Activated T-helper 17 cell treated with anti-CD3 and anti-CD28 coated beads, Interleukin-2, amount 50 U/mL, for 72 hours (primary cell): ENCODE measurements at places on chromosomes 12 and 14.

DNA sequence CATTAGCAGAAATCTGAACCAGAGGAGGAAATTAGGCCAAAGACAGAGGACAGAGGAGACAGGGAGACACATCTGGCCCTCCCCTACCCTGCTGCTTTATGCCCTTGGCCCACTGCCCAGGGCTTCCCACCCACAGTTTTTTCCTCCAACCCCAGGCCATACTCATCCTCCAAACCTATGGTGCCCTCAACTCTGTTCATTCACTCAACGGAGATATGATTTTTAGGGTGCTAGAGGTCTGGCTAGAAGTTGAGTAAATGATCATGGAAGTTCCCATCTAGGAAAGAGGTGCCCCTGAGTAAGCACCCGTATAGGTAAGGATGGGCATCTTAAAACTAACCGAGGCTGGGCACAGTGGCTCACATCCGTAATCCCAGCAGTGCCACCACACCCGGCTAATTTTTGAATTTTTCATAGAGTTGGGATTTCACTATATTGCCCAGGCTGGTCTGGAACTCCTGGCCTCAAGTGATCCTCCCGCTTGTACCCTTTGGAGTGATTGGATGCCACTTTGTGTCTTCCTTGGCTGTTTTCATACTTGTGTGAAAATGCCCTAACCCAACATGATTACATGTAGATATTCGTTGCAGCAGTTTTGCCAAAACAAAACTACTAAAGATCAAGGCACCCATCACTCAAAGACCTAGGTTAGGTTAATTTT lies 4.4 kb downstream of the KRT18 start:
- no peak for ATAC-seq
- no peak overlapping the region for H3K4me3 ChIP-seq
- no peaks in the 10 kb centered on the region for H3K4me1 ChIP-seq
- H3K27ac ChIP-seq = no peak overlapping the region
- no peaks in the 10 kb centered on the region for H3K36me3 ChIP-seq

GRCh38 chr14:92414690-92415445 lies 91.9 kb downstream of the SLC24A4 start:
- peaks cover 21% of the 10 kb centered on the region for H3K27me3 ChIP-seq
- ATAC-seq = no peak
- no peak overlapping the region for H3K4me3 ChIP-seq
- H3K4me1 ChIP-seq = no peaks in the 10 kb centered on the region
- no peaks in the 10 kb centered on the region for H3K36me3 ChIP-seq

- no peaks in the 10 kb centered on the region for H3K4me1 ChIP-seq
- ATAC-seq = no peak
- H3K4me3 ChIP-seq = no peak overlapping the region
- H3K27ac ChIP-seq = no peak overlapping the region
- no peaks in the 10 kb centered on the region for H3K36me3 ChIP-seq
Measured at GRCh38 chr14:72736308-72736707, 157.6 kb downstream of the DPF3 start.

GRCh38 chr12:6303071-6303470 lies 7.4 kb upstream of the PLEKHG6 start:
- peaks cover 4% of the 10 kb centered on the region for H3K27me3 ChIP-seq
- H3K27ac ChIP-seq = no peak overlapping the region
- ATAC-seq = no peak
- H3K4me3 ChIP-seq = no peak overlapping the region
- no peaks in the 10 kb centered on the region for H3K36me3 ChIP-seq

- no peak overlapping the region for H3K27ac ChIP-seq
Measured at GRCh38 chr12:78870539-78870938, 6.0 kb downstream of the SYT1 start.

DNA sequence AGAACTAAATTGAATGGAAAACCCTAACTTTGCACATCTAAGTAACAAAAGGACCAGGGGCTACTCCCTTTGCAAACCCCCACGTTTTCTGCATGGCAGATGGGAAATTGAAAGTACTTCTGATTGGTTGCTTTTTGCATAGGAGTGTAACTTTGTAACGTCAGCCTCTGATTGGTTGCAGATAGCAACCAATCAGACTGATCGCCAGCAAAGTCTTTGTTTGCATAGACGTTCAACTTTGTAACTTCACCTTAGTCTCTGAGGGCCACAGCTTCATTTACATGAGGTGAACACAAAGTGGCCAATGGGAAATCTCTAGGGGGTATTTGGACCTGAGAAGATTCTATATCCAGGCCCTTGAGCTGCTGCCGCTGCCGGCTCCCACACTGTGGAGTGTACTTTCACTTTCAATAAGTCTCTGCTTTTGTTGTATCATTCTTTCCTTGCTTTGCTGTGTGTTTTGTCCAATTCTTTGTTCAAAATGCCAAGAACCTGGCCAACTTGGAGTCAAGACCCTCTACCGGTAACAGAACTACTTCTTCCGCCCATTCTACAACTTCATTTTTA lies 102.5 kb upstream of the PRICKLE1 start:
- peaks cover 5% of the 10 kb centered on the region for H3K4me1 ChIP-seq
- ATAC-seq = no peak
- H3K27ac ChIP-seq = no peak overlapping the region
